Peyer's patch (tissue), 4 donors: ENCODE measurements at places on chromosomes 2 and 18. TPM values are rescaled to one million over a fixed set of nuclear protein-coding genes. Genes with fewer than 3 reads are reported as not detected.

- H3K4me1 ChIP-seq: no peaks in the 10 kb centered on the region
- H3K36me3 ChIP-seq: peaks cover 15% of the 10 kb centered on the region
- no peak overlapping the region for H3K27ac ChIP-seq
Observed at GRCh38 chr2:237996021-237996593, 29.3 kb downstream of the UBE2F start.

- H3K36me3 ChIP-seq: no peaks in the 10 kb centered on the region
- H3K27me3 ChIP-seq: no peaks in the 10 kb centered on the region
- H3K4me1 ChIP-seq: no peaks in the 10 kb centered on the region
- no peak for DNase-seq
- no peak overlapping the region for H3K4me3 ChIP-seq
Observed at GRCh38 chr18:67636597-67637385, 120.3 kb upstream of the DSEL start.

GRCh38 chr2:214629875-214630274 lies 179.6 kb downstream of the BARD1 start:
- no peak for DNase-seq
- H3K27ac ChIP-seq: no peak overlapping the region
- no peaks in the 10 kb centered on the region for H3K36me3 ChIP-seq
- H3K4me1 ChIP-seq: no peaks in the 10 kb centered on the region
- no peak overlapping the region for H3K4me3 ChIP-seq
- no peaks in the 10 kb centered on the region for H3K27me3 ChIP-seq

GRCh38 chr2:146661473-146662096 lies 1183.2 kb upstream of the ACVR2A start:
- no peak for DNase-seq
- H3K36me3 ChIP-seq: no peaks in the 10 kb centered on the region
- no peak overlapping the region for H3K4me3 ChIP-seq
- no peaks in the 10 kb centered on the region for H3K4me1 ChIP-seq
- H3K27ac ChIP-seq: no peak overlapping the region
- no peaks in the 10 kb centered on the region for H3K27me3 ChIP-seq

Gene PTMA
- 358 TPM for total RNA-seq

DNA sequence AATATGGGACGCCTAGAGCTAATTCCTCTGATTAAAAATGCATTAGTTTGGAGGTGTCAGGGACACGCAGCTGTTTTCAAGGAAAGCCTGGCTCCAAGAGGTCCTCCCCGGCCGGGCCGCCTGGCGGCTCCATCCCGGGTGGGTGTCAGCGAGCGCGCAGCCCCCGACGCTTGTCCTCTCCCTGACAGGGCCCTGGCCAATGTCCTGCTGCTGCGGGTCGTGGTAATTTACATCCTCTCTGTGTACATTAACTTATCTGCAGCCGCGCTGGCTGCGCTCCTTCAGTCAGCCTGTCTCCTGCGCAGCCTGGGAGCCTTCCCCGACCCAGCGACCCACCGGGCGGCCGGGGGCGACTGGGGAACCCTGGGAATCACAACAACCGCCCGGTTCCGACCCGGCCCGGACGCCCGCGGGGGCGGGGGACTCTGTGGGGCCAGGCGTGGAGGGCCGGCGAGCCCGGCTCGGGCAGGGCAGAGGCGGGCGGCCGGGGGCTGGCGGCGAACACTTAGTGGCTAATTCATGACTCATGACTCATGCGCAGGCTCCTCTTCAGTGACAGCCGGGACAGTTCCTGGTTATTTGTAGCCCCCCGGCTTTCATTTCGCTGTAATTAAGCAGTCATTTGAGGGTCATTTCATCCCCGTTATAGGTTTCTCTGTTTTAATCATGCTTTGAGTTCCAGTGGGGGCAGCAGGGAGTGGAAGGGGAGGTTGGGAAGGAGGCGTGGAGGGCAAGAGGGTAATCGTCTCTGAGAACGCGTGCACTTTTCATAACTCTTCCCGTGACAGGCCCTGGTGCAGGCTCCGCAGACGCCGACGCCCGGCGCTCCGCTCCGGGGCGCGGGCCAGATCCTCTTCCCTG lies 141.9 kb upstream of the CTAGE1 start:
- no peaks in the 10 kb centered on the region for H3K4me1 ChIP-seq
- H3K4me3 ChIP-seq: peak overlapping the region; percentile 70
- H3K27ac ChIP-seq: peak overlapping the region; percentile 72
- H3K36me3 ChIP-seq: no peaks in the 10 kb centered on the region
- H3K27me3 ChIP-seq: no peaks in the 10 kb centered on the region

DNA sequence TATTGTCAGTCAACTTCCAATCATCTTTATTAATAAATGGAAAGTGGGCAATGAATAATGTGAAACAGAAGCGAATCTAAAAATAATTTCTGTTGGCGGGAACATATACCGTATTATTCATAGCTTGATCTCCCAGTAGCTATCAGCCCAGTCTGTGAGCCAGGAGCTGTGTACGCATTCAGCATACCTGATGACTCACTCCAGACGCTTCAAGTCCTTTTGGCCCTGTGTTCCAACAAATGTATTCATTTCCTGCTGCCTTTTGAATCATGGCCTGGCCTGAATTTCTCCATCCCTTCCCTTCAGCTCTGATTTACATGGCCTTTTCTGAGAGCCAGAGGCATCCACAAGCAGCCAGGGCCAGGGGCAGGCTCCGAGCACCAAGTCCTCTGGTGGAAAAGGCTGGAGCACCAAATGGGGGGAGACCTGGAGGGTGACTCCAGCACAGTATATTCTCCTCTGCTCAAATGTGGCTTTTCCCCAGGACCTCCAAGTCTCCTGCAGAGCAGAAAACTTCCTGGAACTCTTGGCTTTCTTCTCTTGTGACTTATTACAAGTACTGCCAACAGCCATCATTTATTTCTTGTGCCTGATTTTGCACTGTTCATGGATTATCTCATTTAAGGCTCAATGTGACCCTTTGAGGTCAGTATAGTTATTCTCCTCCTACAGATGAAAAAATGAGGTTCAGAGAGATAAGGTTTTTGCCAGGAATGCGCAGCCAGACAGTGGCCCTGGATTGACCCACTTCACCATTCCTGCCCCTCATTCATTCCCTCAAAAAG lies 108.7 kb downstream of the EN1 start:
- no peak for DNase-seq
- no peak overlapping the region for H3K27ac ChIP-seq
- H3K4me3 ChIP-seq: no peak overlapping the region
- no peaks in the 10 kb centered on the region for H3K4me1 ChIP-seq

Gene PCARE
- total RNA-seq: not detected

- no peaks in the 10 kb centered on the region for H3K36me3 ChIP-seq
- no peak for DNase-seq
- H3K4me3 ChIP-seq: no peak overlapping the region
- H3K4me1 ChIP-seq: peaks cover 18% of the 10 kb centered on the region
- H3K27ac ChIP-seq: no peak overlapping the region
Observed at GRCh38 chr18:44741511-44741910, 60.8 kb downstream of the SETBP1 start.

Gene REEP1
- total RNA-seq: 1.7 TPM

Gene KIAA2012
- total RNA-seq: not detected

Gene FN1
- total RNA-seq: 28.0 TPM

DNA sequence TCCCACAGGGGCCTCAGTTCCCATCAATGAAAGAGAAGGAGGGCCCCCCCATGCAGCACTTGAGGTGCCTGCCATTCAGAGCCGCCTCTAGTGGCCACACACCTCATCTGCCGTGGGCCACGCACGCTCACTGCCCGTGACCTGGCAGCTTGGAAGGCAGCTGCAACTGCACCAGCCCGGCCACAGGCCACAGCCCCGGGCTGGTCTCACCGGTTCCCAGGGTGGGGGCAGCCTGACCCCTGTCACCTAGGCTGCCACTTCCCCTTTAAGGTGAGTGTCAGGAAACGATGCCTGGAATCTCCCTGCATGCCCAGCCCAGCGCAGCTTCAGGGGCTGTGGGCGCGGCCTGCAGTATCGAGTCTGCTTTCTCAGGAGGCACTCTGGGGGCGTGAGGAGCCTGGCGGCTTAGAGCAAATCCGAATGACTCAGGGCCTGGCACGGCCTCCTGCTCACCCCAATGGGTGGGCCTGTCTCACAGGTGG lies 2.6 kb downstream of the MAB21L4 start:
- DNase-seq: no peak
- H3K27ac ChIP-seq: no peak overlapping the region
- H3K27me3 ChIP-seq: no peaks in the 10 kb centered on the region
- H3K36me3 ChIP-seq: no peaks in the 10 kb centered on the region

GRCh38 chr2:239476029-239476756 lies 75.4 kb upstream of the HDAC4 start:
- no peak for DNase-seq
- H3K27ac ChIP-seq: no peak overlapping the region
- no peaks in the 10 kb centered on the region for H3K4me1 ChIP-seq
- no peaks in the 10 kb centered on the region for H3K36me3 ChIP-seq
- no peak overlapping the region for H3K4me3 ChIP-seq
- H3K27me3 ChIP-seq: no peaks in the 10 kb centered on the region

DNA sequence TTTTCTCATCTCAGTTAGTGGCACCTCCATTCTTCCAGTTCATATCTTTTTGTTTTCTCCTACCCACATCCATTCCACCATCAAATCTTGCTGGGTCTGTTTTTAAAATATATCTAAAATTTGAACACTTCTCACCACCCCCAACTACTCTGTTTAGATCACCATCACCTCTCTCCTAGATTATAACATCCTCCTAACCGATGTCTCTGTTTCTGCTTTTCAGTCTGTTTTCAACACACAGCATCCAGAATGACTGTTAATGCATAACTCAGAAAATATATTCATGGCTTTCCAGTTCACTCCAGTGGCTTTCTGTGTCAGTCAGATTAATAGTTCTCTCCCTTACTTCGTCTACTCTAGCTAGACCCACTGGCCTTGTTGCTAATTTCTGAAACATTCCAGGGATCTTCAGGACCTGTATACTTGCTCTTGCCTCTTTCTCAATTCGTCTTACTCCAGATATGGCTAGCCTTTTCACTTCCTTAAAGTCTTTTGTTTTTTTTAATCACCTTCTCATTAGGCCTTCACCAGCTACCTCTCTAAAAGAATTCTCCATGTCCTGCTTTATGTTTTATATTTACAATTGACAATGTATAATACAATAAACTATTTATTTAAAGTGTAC lies 105.3 kb downstream of the COMMD1 start:
- no peak for DNase-seq
- peaks cover 10% of the 10 kb centered on the region for H3K4me1 ChIP-seq
- H3K27me3 ChIP-seq: no peaks in the 10 kb centered on the region
- H3K36me3 ChIP-seq: no peaks in the 10 kb centered on the region
- H3K27ac ChIP-seq: no peak overlapping the region

Gene RAX
- total RNA-seq: not detected

GRCh38 chr2:84338069-84338468 lies 121.0 kb downstream of the SUCLG1 start:
- no peak overlapping the region for H3K4me3 ChIP-seq
- no peak for DNase-seq
- H3K27me3 ChIP-seq: no peaks in the 10 kb centered on the region
- no peak overlapping the region for H3K27ac ChIP-seq

DNA sequence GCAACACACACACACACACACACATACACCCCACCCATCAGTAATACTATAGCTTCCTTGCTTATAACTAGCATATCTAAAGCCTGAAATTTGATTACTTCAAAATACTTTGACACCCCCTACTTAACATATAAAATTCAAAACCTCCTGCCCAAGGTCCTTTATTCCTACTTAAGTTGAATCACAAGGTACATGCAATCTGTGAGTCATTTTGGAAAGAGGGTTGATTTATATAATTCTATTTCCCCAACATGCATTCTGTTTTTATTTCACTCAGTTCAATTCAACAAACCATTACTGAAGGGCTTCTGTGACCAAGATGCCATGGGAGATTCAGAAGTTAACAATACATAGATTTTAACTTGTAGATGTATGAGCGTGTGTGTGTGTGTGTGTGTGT lies 420.7 kb downstream of the METTL4 start:
- no peaks in the 10 kb centered on the region for H3K36me3 ChIP-seq
- no peaks in the 10 kb centered on the region for H3K4me1 ChIP-seq
- no peak overlapping the region for H3K4me3 ChIP-seq
- no peaks in the 10 kb centered on the region for H3K27me3 ChIP-seq

DNA sequence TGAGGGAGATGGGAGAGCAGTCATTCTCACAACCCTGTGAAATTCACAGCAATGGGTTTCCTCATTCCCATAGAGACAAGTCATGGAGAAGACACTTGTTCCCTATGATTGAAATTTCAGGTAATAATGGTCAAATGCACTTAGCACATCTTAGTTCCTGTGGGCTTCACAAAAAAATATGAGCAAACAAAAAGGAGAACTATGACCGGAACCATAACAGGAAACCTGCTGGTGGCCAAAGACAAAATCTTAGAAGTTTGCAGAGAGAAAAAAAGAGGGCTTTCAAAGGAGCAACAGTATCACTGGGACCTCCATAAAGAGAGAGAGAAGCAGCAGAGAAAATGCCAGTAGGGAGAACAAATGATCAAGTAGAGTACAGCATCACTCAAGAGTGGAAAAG lies 138.9 kb upstream of the APCDD1 start:
- no peaks in the 10 kb centered on the region for H3K36me3 ChIP-seq
- no peak overlapping the region for H3K4me3 ChIP-seq
- no peaks in the 10 kb centered on the region for H3K4me1 ChIP-seq
- DNase-seq: no peak
- H3K27me3 ChIP-seq: no peaks in the 10 kb centered on the region

DNA sequence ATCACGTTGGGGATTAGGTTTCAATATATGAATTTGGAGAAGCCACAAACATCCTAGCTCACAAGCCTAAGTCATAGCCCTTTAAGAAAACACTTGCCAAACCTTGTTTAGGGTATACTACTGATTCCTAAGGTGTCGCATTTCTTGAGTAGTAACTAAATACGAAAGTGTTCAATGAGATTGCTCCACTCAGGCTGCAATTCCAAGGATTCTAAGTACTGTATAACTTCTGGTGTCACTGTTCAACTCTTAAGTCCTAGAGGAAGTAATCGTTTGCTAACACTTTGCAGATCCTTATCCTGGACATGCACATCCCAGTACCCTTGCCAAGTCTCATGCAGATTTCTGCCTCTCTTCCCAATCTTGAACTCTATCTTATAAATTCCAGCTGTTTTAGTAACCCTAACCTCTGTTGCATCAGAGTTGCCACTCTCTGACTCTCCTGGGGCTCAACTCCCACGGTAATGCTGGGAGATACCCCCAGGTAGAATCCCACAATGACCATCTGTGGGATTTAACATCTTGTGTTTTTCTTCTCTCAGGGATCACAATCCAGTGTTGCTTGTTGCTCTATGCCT lies 122.4 kb downstream of the HIBCH start:
- no peak for DNase-seq
- H3K4me1 ChIP-seq: no peaks in the 10 kb centered on the region
- H3K4me3 ChIP-seq: no peak overlapping the region
- no peaks in the 10 kb centered on the region for H3K27me3 ChIP-seq

Gene COLEC11
- not detected for total RNA-seq

Gene PRSS56
- total RNA-seq: not detected

GRCh38 chr18:5180254-5180653 lies 16.8 kb downstream of the AKAIN1 start:
- H3K4me3 ChIP-seq: no peak overlapping the region
- H3K27ac ChIP-seq: no peak overlapping the region

GRCh38 chr2:218805627-218806026 lies 23.7 kb downstream of the CYP27A1 start:
- H3K27me3 ChIP-seq: no peaks in the 10 kb centered on the region
- peaks cover 17% of the 10 kb centered on the region for H3K4me1 ChIP-seq
- no peak for DNase-seq
- no peaks in the 10 kb centered on the region for H3K36me3 ChIP-seq
